ENCODE measurements at places on chromosomes 13 and 19.

DNA sequence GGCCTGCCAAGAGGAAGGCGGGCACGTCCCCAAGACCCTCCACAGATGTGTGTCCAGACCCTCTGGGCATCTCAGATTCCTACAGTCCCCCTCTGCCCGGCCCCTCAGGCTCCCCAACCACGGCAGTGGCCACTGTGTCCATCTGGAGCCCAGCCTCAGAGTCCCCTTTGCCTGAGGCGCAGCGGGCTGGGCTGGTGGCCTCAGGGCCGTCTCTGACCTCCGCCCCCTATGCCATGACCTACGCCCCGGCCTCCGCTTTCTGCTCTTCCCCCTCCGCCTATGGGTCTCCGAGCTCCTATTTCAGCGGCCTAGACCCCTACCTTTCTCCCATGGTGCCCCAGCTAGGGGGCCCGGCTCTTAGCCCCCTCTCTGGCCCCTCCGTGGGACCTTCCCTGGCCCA, 17.7 kb downstream of the CRX start:
- H3K36me3 ChIP-seq, result no peaks in the 10 kb centered on the region
- H3K27ac ChIP-seq, result no peak overlapping the region
- no peaks in the 10 kb centered on the region for H3K4me1 ChIP-seq
- no peak for DNase-seq
- H3K4me3 ChIP-seq, result no peak overlapping the region

DNA sequence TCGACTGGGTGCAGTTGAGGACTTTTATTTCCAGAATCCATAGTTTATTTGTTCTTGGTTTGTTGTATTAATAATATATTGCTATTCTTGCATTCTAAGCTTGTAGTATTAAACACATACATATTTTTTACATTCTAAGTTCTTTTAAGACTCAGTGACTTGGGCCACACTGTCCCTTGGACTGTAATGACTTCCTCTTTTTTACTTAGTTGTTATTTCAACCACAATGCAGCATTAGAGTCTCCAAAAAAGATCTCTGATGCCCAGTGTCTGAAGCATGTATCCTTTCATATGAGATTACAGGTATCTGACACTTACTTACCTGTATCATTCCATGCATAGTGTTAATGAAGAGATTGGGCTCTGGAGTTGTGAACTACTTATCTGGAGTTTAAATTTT, 864.9 kb upstream of the PCDH20 start:
- H3K36me3 ChIP-seq, result no peaks in the 10 kb centered on the region
- H3K27ac ChIP-seq, result no peak overlapping the region
- no peaks in the 10 kb centered on the region for H3K4me1 ChIP-seq
- DNase-seq, result no peak
- H3K4me3 ChIP-seq, result no peak overlapping the region

GRCh38 chr13:112756511-112756966, 66.7 kb downstream of the ATP11A start:
- H3K27ac ChIP-seq, result no peak overlapping the region
- no peaks in the 10 kb centered on the region for H3K4me1 ChIP-seq
- no peaks in the 10 kb centered on the region for H3K27me3 ChIP-seq
- no peak for DNase-seq

- no peaks in the 10 kb centered on the region for H3K36me3 ChIP-seq
- H3K27ac ChIP-seq, result no peak overlapping the region
- DNase-seq, result no peak
- no peaks in the 10 kb centered on the region for H3K4me1 ChIP-seq
- no peaks in the 10 kb centered on the region for H3K27me3 ChIP-seq
- H3K4me3 ChIP-seq, result no peak overlapping the region
Observed at GRCh38 chr13:55543053-55543452, 1597.7 kb upstream of the PRR20A start.

GRCh38 chr19:29417048-29417447, 108.7 kb upstream of the VSTM2B start:
- H3K27me3 ChIP-seq, result no peaks in the 10 kb centered on the region
- no peaks in the 10 kb centered on the region for H3K36me3 ChIP-seq
- H3K27ac ChIP-seq, result no peak overlapping the region
- no peak for DNase-seq

- H3K36me3 ChIP-seq, result no peaks in the 10 kb centered on the region
- no peak for DNase-seq
Observed at GRCh38 chr13:68078874-68079273, 848.7 kb upstream of the PCDH9 start.

DNA sequence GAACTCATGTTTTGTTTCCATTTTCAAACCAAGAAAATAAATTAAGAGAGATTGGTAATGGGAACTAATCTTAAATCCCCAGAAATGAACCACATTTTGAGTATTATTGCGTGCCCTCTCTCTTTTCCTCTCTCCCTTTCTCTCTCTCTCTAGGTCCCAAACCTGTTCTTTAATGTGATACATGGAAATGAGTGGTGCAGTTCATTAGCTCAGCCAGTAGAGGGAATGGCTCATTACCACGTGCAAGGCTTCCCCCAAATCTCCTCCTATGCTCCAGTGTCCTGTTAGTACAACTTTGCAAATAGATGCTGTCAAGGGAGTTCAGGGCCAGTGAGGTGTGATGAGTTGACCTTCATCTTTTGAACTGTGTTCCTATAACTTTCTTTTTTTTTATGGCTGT, 178.4 kb downstream of the FGF9 start:
- DNase-seq, result peak; percentile 19
- H3K27ac ChIP-seq, result no peak overlapping the region
- no peak overlapping the region for H3K4me3 ChIP-seq
- no peaks in the 10 kb centered on the region for H3K36me3 ChIP-seq
- no peaks in the 10 kb centered on the region for H3K4me1 ChIP-seq

Data from adrenal gland (tissue), 19 donors.